CD8-positive, alpha-beta memory T cell (primary cell): ENCODE measurements at places on chromosomes 4 and X. TPM values are rescaled to one million over a fixed set of nuclear protein-coding genes. Genes with fewer than 3 reads are reported as not detected.

DNA sequence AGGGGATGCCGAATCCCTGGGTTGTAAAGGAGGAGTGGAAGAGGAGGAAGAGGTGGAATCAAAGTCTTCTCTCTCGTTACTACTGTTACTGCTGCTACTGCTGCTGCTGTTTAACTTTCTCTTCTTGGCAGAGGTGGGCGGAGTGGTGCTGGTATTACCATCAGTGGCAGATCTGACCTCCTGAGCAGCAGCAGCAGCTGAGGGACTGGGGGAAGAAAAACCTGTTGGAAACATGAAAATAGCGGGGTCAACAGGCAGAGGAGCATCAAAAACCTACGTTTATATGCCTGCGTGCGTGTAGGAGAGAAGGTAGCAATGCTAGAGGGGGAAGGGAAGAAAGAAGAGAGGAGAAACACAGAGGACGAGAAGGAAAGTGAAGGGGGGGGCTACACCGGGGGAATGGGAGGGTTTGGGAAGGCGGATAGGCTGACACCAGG is 339 bp downstream of the CUL4B start:
- peak overlapping the region; percentile 84 for H3K4me3 ChIP-seq
- no peaks in the 10 kb centered on the region for H3K27me3 ChIP-seq
- no peaks in the 10 kb centered on the region for H3K36me3 ChIP-seq
- peak; percentile 6 for DNase-seq
- peak overlapping the region; percentile 94 for H3K27ac ChIP-seq

GRCh38 chr4:77950203-77950602 is 87.6 kb downstream of the MRPL1 start:
- no peaks in the 10 kb centered on the region for H3K27me3 ChIP-seq
- H3K4me1 ChIP-seq: no peaks in the 10 kb centered on the region
- H3K4me3 ChIP-seq: no peak overlapping the region
- peaks cover 4% of the 10 kb centered on the region for H3K36me3 ChIP-seq

GRCh38 chr4:40628888-40629287 is 776 bp downstream of the RBM47 start:
- H3K4me3 ChIP-seq: peak overlapping the region; percentile 56
- H3K27me3 ChIP-seq: no peaks in the 10 kb centered on the region
- H3K27ac ChIP-seq: no peak overlapping the region
- no peaks in the 10 kb centered on the region for H3K36me3 ChIP-seq
- no peak for DNase-seq

DNA sequence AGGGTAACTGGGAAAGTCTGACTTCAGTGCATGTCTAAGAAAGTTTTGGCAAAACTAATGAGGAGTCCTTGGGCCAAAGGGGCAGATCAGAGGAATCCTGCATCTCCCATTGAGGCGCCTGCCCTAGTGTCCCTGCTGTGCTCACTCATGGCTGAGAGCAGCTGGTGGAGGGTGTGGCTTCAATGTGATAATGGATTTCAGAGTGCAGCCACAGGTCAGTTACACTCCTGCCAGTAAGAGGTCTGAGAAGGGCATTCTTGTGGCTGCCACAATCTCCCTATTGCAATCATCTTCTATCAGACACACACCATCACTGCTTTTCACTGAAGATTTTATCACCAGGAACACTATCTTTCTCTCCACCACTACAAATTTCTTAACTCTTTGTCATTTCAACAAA is 457.1 kb downstream of the MID1IP1 start:
- H3K4me3 ChIP-seq: no peak overlapping the region
- H3K36me3 ChIP-seq: no peaks in the 10 kb centered on the region
- H3K27ac ChIP-seq: no peak overlapping the region
- no peak for DNase-seq

GRCh38 chr4:151103758-151104157 is 4.3 kb downstream of the RPS3A start:
- no peak overlapping the region for H3K4me3 ChIP-seq
- H3K4me1 ChIP-seq: peaks cover 23% of the 10 kb centered on the region
- peaks cover 38% of the 10 kb centered on the region for H3K36me3 ChIP-seq
- DNase-seq: no peak
- H3K27ac ChIP-seq: no peak overlapping the region
- no peaks in the 10 kb centered on the region for H3K27me3 ChIP-seq

DNA sequence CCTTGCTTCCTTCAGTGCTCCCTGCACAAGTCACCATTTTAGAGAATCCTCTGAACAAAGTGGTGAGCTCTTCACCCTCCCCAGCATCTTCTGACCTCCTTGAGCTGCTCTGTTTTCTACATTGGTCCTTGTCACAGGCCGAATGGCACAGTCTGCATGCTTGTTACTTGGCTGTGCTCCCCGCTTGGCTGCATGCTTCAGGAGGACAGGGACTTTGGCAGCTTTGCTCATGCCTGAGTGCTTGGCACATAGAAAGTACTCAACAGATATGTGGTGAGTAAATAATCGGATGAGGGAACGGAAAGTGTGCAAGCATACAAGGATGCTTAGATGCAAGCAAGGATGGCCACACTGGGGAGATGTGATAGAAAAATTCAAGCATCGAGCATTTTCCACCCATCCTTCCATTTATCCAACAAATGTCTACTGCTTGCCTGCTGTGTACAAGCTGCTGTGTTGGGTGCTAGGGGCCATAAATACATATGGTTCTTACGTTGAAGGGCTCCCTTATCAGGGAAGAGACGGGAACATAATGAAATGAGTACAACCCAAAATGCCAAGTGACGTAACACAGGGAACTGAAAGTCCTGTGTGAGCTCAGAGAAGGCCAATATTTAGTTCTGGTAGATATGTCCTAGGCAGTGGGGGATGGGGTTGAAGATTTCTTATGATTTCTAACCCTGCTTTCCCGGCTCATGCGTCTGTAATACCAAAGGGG is 31.2 kb downstream of the SLC2A9 start:
- H3K27me3 ChIP-seq: no peaks in the 10 kb centered on the region
- no peak overlapping the region for H3K27ac ChIP-seq
- no peaks in the 10 kb centered on the region for H3K4me1 ChIP-seq
- H3K4me3 ChIP-seq: no peak overlapping the region
- no peak for DNase-seq
- H3K36me3 ChIP-seq: no peaks in the 10 kb centered on the region

- DNase-seq: no peak
- no peak overlapping the region for H3K4me3 ChIP-seq
- no peaks in the 10 kb centered on the region for H3K27me3 ChIP-seq
- H3K36me3 ChIP-seq: peaks cover 16% of the 10 kb centered on the region
Measured at GRCh38 chrX:47176101-47176740, 17.4 kb upstream of the UBA1 start.

GLUD2 gene
- total RNA-seq: 0.70 TPM

HGFAC gene
- total RNA-seq: not detected

SHISA3 gene
- not detected for total RNA-seq
